ENCODE measurements at places on chromosomes 13 and 19.

DNA sequence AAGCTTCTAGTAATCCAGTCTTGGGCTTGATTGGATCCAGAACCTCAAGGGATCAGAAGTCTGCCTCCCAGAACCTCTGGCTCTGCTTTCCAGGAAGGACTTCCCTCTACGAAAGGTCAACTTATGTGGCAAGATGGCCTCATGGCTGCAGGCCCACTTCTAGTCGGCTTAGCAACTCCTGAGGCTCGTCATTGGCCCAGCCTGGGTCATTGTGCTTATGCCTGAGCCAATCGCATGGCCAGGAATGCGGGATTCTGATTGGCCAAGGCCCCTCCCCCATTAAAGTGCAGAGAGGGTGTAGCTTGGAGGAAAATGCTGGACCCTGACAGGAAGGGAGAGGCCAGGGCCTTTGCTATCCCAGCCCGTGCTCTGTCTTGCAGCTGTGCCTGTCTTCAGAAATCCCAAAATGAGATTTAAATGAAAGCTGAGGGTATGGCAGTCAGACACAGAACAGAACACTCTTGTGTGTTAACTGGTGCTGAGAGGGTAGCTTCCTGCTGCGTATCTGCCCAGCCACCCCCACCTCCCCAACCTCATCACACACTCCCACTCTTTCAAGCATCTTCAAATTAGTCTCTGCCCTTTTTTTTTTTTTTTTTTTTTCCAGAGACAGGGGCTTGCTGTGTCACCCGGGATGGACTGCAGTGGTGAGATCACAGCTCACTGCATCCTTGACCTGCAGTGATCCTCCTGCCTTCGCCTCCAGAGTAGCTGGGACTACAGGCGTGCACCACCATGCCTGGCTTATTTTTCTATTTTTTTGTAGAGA is 5.5 kb upstream of the CCNE1 start:
- DNase-seq: no peak

DNA sequence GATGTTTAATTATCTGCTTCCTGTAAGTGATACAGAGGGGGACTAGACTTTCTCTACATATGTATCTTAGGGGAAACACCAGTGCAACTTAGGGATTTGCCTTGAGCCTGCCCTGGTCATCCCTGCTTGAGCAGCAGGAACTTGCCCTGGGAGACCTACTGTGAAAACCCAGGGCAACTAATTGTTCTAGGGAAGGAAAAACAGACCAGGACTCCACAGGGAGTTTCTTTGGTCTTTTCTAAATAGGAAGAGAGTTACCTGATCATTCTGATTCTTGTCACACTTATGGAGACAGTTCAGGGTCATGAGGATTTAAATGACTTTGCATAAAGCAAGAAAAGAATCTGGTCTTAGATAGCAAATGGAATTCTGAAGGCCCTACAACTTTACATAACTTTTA is 89.1 kb downstream of the WASF3 start:
- DNase-seq: no peak

- DNase-seq: no peak
Measured at GRCh38 chr13:27578121-27579030, 42.0 kb downstream of the LNX2 start.

DNA sequence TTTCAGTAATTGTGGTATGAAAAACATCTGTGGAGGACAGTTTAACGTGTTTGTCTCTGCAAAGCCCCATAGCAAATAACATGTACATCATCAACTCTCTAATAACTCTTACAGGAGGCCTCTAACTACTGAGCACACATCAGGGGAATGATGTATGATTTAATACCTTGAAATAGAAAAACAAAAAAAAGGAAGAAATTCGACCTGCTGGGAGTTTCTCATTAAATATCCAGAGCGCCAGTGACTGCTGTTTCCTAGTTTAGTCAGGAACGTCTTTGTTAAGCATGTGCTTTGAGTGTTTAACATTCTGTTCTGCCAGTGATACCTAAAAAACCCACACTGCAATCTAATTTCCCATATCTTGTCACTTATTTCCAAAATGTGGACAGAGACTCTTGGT is 235.4 kb downstream of the PCDH20 start:
- DNase-seq: no peak

DNA sequence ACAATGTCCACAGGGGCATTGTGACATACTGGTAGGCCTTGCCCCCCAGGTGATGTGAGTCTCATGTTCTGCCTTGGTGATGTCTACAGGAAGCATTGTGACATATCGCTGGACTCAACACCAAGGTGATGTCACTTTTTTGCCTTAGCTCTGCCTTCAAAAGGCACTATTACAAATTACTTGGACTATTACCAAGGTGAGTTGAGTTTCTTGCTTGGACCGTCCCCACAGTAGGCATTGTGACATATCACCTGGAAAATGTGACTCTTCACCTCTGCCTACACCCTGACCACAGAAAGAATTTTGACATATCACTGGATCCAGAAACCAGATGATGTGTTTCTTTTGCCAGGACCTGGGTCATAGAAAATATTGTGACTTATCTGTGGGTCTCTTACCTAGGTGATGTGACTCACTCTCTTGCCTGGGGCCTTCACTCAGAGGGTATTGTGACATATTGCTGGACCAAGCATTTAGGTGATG is 60.6 kb upstream of the ZNF724 start:
- no peak for DNase-seq

GRCh38 chr13:95117092-95117491 is 184.2 kb downstream of the ABCC4 start:
- no peak for DNase-seq
